IPS DF 6.9 (cell line): ENCODE measurements at places on chromosomes 1 and 21.

GRCh38 chr1:167104256-167104633 is 10.4 kb downstream of the STYXL2 start:
- H3K27me3 ChIP-seq: no peaks in the 10 kb centered on the region
- H3K36me3 ChIP-seq: no peaks in the 10 kb centered on the region
- peaks cover 5% of the 10 kb centered on the region; the same call in 1 of the 2 replicates for H3K4me1 ChIP-seq
- no peak overlapping the region for H3K27ac ChIP-seq
- H3K4me3 ChIP-seq: no peak overlapping the region
- DNase-seq: no peak

- no peak for DNase-seq
- no peaks in the 10 kb centered on the region for H3K36me3 ChIP-seq
- no peaks in the 10 kb centered on the region for H3K4me1 ChIP-seq
These were observed 249.3 kb downstream of the TNR start for GRCh38 chr1:175494011-175494554.

- H3K4me3 ChIP-seq: no peak overlapping the region
- no peak overlapping the region for H3K27ac ChIP-seq
- no peaks in the 10 kb centered on the region for H3K36me3 ChIP-seq
- no peaks in the 10 kb centered on the region for H3K27me3 ChIP-seq
- no peaks in the 10 kb centered on the region for H3K4me1 ChIP-seq
These were observed 302.0 kb downstream of the DUSP10 start for GRCh38 chr1:221439747-221440501.

DNA sequence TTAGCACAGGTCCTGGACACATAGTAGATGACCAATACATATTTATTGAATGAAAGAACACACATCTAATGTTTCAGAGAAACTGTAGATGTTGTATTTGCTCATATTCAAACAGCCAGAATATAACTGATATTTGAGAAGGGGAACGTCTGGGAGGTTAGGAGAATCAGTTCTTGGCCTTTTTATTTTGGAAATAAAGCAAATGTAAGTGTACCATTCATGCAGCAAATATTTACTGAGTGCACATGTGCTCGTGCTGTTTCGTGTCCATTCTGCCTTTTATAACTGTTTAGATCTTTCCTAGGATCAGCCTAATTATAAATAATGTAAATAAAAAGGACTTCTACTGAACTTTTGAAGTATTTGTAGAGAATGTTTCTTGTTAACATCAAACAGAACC is 103.8 kb downstream of the GREM2 start:
- no peaks in the 10 kb centered on the region for H3K27me3 ChIP-seq
- H3K36me3 ChIP-seq: no peaks in the 10 kb centered on the region
- no peaks in the 10 kb centered on the region for H3K4me1 ChIP-seq
- H3K27ac ChIP-seq: no peak overlapping the region

DNA sequence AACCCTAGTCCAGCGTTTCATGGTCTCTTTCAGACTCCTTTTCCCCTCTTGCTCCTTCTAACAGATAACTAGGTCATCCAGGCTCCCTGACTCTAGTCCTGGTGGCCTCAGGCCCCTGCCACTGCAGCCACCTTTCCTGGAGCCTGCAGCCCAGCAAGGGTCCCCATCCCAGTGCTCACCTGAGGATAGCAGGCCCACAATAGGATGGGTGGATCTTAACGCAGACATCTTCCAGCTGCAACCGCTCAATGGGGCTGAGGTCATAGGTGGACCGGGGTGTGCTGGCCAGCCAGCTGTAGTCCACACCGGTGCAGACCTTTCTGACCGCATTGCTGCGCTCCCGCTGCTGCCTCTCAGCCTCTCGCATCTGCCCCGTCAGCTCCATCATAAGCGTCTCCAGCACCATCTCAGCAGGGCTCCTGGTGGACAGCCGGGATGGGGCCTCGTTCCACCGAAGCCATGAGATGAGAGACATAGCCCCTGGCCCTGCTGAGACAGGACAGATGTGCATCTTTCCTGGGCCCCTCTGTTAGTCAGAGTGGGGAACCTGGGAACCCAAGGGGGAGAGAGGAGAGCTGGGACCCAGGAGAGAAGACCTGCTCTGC is 10.9 kb downstream of the RD3 start:
- H3K4me3 ChIP-seq: no peak overlapping the region
- no peaks in the 10 kb centered on the region for H3K36me3 ChIP-seq
- no peaks in the 10 kb centered on the region for H3K27me3 ChIP-seq

- H3K36me3 ChIP-seq: peaks cover 10% of the 10 kb centered on the region; the same call in 1 of the 2 replicates
- H3K4me3 ChIP-seq: peak overlapping the region; percentile 89; the same call in 1 of the 2 replicates
- no peak for DNase-seq
- no peaks in the 10 kb centered on the region for H3K27me3 ChIP-seq
- H3K27ac ChIP-seq: no peak overlapping the region
- H3K4me1 ChIP-seq: no peaks in the 10 kb centered on the region
These were observed 471 bp downstream of the POLR3C start for GRCh38 chr1:145824499-145824842.

DNA sequence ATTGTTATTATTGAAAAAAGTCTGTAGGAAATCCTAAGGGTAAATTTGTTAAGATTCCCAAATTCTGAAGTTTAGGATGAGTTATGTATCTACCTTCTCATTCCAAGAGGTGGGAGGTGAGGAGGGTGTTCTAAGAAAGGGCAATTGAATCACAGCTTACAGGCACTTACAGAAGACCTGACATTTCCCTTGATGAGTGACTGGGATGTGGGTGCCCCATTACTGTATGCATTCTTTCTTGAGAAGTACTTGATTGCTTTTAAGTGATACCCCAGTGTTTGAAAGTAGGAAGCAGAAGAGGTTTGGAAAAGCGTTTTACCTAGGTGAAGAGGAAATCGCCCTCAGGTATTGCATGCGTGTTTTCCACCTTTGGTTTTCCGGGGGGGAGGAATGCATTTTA is 87.0 kb upstream of the ADAR start:
- no peaks in the 10 kb centered on the region for H3K36me3 ChIP-seq
- no peaks in the 10 kb centered on the region for H3K27me3 ChIP-seq
- H3K4me3 ChIP-seq: no peak overlapping the region
- no peak for DNase-seq

DNA sequence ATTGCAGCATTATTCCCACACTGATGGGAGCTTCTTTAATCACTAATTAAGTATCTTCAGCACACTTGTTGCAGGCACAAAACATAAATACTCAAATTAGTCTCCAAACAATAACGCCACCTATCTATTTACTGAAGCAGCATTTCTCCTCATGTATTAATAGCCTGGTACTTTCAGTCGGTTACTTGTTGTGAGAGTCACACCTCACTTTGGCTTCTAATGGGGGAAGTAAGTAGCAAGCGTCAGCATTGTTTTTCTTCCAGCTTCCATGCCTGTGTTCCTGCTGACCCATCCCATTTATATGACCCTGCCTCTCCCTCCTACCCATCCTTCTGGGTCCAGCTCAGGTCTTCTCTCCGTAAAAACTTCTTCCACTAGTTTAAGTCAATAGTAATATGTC is 31.9 kb upstream of the DENND1B start:
- H3K4me1 ChIP-seq: peaks cover 7% of the 10 kb centered on the region; the same call in 1 of the 2 replicates
- no peak overlapping the region for H3K4me3 ChIP-seq
- H3K36me3 ChIP-seq: no peaks in the 10 kb centered on the region
- peaks cover 2% of the 10 kb centered on the region; the same call in 1 of the 2 replicates for H3K27me3 ChIP-seq

GRCh38 chr21:17613242-17613676 is 558 bp upstream of the BTG3 start:
- no peaks in the 10 kb centered on the region for H3K36me3 ChIP-seq
- 0 out of 2 replicates have a peak, but pooled peaks cover 2% of the 10 kb centered on the region for H3K4me1 ChIP-seq
- DNase-seq: no peak
- no peak overlapping the region for H3K27ac ChIP-seq

GRCh38 chr1:195306281-195306680 is 1302.0 kb downstream of the KCNT2 start:
- DNase-seq: no peak
- H3K36me3 ChIP-seq: no peaks in the 10 kb centered on the region
- no peaks in the 10 kb centered on the region for H3K27me3 ChIP-seq

GRCh38 chr1:228811712-228812305 is 76.5 kb downstream of the RHOU start:
- no peaks in the 10 kb centered on the region for H3K36me3 ChIP-seq
- DNase-seq: no peak
- no peak overlapping the region for H3K27ac ChIP-seq
- no peak overlapping the region for H3K4me3 ChIP-seq
- no peaks in the 10 kb centered on the region for H3K27me3 ChIP-seq

DNA sequence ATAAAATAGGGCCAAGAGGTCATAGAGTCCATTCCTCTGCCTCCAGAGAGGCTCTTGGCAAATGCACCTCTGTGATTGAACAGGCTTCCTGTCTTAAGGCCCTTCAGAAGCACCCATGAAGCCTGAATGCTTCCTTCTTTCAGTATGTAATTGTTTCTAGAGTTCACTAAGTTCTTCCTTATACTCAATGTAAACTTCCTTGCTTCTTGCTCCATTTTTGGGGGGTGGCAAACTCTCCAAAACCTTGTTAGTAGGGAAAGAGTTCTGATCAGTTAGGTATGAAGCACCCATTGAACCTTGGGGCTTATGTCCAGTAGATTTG is 102.3 kb upstream of the LPGAT1 start:
- H3K27ac ChIP-seq: no peak overlapping the region
- no peaks in the 10 kb centered on the region for H3K4me1 ChIP-seq
- no peaks in the 10 kb centered on the region for H3K36me3 ChIP-seq

DNA sequence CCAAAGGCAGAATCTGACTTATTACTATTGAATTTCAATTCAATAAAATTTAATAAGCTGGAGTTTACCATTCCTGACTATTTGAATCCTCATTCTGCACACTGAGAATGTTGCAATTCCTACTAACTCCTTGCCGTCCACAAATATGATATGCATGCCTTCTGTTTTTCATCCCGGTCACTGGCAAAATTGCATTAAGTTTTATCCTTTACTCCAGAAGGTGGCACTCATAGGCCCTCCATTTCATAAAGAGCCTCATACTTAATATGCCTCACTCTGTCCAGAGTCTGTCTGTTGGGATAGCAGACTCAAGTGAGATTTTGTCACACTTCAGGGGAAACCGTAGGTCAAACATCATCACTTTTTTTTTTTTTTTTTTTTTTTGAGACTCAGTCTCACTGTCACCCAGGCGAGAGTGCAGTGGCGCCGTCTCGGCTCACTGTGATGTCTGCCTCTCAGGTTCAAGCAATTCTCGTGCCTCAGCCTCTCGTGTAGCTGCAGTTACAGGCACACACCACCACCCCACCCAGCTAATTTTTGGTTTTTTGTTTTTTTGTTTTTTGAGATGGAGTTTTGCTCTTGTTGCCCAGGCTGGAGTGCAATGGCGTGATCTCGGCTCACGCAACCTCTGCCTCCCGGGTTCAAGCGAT is 27.3 kb downstream of the F11R start:
- DNase-seq: no peak
- no peaks in the 10 kb centered on the region for H3K4me1 ChIP-seq
- H3K27me3 ChIP-seq: no peaks in the 10 kb centered on the region; the same call in 1 of the 2 replicates
- no peak overlapping the region for H3K4me3 ChIP-seq
- no peak overlapping the region for H3K27ac ChIP-seq

- no peak overlapping the region for H3K27ac ChIP-seq
- H3K4me3 ChIP-seq: no peak overlapping the region
- peaks cover 27% of the 10 kb centered on the region for H3K27me3 ChIP-seq
- H3K36me3 ChIP-seq: no peaks in the 10 kb centered on the region
- DNase-seq: no peak
- H3K4me1 ChIP-seq: peaks cover 3% of the 10 kb centered on the region; the same call in 1 of the 2 replicates
These were observed 402.6 kb downstream of the SIPA1L2 start for GRCh38 chr1:232227306-232227705.

GRCh38 chr1:225835856-225836255 is 25.9 kb downstream of the EPHX1 start:
- DNase-seq: no peak
- no peaks in the 10 kb centered on the region for H3K27me3 ChIP-seq
- H3K4me1 ChIP-seq: no peaks in the 10 kb centered on the region

DNA sequence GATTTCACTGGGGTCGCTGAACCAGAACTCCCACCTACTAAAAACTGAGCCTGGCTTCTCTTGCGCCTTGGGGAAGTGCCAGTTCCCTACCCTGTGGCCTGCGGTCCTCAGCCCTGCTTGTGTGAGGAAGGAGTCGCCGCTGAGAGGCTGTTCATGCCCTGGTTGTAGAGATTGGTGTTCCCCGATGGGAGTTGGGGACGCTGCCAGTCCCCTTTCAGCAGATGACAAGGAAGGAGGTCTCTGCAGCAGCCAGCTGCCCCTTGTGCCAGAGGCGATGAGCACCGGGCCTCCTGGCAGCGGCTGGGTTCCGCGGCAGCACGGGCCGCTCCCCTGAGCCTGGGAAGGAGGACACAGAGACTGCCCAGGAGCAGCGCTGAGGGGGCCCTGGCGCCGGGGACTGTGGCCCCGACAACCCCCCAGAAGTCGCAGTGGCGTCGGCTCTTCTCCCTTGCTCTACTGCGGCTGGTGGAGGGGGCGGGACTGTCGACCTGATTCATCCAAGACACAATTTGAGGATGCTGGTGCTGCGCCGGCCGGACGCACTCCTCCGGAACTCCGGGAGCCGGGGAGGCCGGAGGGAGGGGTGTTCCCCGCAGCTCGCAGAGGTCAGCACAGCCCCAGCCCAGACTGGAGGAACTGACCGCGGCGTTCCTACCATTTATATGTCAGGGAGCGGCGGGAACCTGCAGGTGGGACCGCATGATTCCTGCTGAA is 12.0 kb upstream of the ADORA3 start:
- H3K27ac ChIP-seq: no peak overlapping the region
- H3K36me3 ChIP-seq: no peaks in the 10 kb centered on the region
- H3K4me3 ChIP-seq: no peak overlapping the region

DNA sequence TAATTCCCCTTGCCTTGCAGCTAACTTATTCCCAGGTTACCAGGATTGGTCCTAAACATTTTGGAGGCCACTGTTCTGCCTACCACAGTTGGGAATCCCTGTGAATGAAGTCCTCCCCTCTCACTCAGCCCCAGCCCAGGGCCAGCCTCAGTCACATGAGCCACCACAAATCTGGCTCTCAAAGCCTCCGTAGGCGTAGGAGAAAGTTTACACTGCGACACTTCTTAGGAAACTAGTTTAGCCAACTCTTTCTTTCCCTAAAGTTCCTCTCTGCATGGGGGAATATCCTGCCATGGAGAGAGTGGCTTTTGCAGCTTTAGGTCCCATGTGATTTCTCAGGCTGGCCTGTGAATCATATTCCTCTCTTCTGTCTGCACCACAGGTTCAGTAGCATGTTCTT is 45.7 kb upstream of the ETV3 start:
- H3K36me3 ChIP-seq: no peaks in the 10 kb centered on the region
- no peak overlapping the region for H3K4me3 ChIP-seq
- no peak for DNase-seq
- H3K27me3 ChIP-seq: no peaks in the 10 kb centered on the region
- no peaks in the 10 kb centered on the region for H3K4me1 ChIP-seq
- H3K27ac ChIP-seq: no peak overlapping the region

DNA sequence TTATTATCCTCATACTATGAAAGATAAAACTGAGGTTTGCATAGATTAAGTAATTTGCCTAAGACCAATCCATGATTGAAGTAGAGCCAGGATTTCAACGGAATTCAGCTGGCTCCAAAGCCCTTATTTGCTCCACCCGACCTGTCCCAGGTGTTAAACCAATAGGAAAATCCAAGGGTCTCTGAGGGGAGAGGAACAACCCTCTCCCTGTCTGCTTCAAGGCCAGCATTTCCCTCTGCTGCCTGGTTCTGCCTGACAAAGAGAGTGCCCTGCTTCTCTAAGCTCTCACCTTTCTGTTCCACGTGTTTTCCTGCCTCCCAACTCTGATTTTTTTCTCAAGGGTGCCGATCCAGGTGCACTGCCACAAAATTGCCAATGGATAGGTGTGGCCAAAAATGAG is 127.4 kb downstream of the UBE2U start:
- H3K4me1 ChIP-seq: no peaks in the 10 kb centered on the region
- H3K27me3 ChIP-seq: no peaks in the 10 kb centered on the region
- DNase-seq: no peak
- H3K4me3 ChIP-seq: no peak overlapping the region
